ENCODE measurements at places on chromosomes 12 and 14. TPM values are rescaled to one million over a fixed set of nuclear protein-coding genes. Genes with fewer than 3 reads are reported as not detected.

DNA sequence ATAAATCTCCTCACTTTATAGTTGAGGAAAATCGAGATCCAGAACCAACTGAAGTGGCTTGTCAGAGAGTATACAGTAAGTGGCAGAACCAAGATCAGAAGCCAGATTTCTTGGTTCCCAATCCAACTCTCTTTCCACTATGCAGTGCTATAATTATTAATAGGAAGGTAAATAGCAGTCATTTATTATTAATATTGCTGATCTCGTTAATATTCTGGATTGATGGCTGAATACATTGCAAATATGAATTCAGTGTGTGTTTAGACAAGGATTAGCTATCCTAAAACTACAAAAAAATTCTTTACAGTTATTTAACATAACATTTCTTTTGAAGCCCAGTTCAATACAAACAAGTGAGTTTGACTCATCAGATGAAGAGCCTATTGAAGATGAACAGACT lies 2.8 kb downstream of the CDKN3 start:
- DNase-seq = no peak

DNA sequence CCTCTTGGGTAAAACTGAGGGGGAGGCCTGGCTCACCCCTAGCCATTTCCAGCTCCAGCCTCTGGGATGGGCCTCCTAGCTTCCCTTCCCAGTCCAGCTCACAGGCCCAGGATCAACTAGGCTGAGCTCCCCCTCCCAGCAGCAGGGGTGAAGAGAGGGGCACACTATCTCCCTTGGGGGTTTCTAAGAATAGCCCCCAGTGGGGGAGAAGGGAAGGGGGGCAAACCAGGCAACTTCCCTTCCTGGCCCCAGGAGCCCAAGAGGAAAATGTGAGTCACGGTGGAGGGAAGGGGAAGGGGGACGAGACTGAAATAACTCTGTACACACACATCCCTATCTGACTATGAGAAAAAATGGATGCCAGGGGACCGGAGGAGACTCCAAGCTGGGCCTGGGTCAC lies 9.0 kb downstream of the ADCY6 start:
- peak; percentile 88 for DNase-seq

DNA sequence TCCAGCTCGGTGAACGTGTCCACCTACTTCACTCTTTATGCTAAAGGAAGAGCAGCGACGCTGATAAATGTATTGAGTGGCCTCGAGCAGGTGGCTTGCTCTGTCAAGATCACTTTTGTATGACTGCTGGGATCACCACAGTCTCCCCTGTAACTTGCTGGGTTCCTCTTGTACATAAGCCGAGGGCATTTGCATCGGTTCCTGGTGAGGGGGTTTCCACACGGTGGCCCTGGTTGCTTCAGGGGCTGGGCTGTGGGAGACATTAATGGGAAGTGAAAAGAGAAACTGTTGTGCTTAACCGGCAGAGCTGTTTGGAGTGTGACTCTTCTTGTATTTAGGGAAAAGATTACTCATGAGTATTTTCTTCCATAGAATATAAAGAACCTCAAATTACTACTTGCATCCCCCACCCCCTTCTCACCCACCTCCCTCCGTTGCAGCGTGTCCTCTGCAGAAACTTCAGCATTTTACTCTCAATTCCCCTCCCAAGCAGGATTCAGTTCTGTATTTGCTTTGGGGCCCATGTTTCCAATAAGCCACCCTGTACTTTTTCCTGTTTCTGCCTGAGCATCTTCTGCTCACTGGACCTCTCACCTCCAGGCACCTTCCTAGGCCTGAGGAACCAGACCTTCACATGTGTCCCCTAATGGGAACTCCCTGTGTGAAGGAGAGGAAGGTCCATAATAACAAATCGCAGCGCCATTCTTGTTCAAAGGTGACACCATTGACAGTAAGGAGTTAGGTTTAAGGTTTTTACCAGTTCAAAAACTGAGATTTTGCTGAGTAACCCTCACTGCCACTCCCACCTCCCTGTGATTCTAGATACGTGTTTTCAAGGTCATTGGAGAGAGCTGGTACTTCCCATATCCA lies 187.0 kb downstream of the ETV6 start:
- DNase-seq = no peak

DNA sequence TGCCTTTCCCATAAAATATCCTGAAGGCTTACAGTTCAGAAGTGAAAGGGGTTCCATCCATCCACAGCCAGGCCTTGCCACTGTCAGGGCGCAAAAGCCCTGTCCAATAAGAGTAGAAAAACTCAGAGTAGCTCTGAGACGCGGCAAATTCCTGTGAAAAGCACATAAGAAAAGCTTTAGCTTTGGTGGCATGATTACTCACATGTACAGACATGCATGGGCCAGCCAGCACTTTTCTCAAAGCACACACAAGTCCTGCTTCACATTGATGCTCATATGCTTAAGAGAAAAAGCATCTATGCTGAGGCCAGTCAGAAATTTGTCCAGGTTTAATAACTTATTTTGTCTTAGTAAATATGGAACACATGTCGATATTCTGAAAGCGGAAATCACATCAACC lies 25.5 kb downstream of the CLEC1A start:
- DNase-seq = no peak

DNA sequence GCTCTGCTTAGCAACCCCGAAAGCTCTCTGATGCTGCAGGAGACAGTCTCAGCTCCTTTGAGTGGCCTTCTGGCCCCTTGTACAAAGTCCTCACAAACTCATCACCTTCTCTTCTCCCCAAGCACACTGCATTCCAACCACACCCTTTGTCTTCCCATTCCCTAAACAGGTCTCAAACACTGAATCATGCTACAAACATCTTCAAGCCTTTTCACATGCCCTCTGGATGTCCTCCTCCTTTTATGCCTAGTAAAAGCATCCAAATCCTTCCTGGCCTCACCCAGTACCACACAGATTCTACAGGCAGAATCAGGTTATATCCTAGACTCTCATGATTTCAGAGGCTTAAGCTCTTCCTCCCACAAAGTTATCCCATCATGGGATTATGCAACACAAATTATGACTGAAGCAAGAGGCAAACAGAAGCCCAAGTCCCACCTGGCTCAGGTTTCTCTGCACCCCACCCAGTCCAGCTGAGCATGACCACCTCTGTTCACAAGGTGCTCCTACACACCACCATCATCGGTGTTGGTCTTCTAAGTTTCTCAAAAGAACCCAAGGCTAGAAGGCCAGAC lies 61.4 kb upstream of the PCED1B start:
- DNase-seq = no peak

- no peak for DNase-seq
Measured at GRCh38 chr12:47346251-47347019, 266.7 kb upstream of the AMIGO2 start.

DNA sequence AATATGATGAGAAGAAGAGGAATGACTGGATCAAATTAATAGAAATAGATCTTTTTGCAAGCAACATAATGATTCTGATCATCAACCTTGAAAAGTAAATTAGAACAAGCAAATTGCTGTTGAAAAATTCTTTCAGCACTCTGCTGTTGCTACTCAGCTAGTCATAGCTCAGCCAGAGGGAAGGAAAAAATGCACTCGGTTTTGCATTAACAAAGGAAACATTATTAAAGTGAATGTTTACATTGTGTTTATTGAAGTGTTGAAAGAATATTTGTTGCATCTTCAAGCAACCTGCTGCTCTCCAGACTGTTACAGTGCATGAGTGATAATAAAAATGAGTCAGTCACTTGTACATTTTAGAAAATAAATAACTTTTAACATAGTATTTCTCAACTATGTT lies 26.5 kb downstream of the AP5M1 start:
- DNase-seq = no peak

DNA sequence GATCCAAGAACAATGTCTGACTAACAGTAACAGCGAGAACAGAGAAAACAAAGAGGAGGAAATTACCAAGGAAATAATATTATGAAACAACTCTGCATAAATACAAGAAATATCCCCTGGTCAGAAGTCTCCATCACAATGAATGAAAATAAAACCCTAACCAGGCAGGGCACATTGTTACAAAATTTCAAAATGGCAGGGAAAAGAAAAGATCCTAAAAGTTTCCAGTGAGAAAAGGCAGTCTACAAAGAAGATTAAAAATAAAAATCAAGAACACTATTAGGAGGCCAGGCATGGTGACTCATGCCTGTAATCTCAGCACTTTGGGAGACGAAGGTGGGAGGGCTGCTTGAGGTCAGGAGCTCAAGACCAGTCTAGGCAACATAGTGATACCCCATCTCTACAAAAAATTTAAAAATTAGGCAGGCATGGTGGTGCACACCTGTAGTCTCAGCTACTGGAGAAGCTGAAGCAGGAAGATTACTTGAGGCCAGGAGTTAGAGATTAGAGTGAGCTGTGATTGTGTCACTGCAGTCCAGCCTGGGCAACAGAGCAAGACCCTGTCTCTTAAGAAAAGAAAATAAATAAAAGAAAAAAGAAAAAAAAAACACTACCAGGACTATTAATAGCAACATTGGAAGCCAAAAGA lies 47.8 kb downstream of the FERMT2 start:
- no peak for DNase-seq

- DNase-seq = no peak
Measured at GRCh38 chr14:67440513-67440912, 28.5 kb upstream of the PLEK2 start.

Gene SLC38A4
- not detected for total RNA-seq

Gene CCDC175
- total RNA-seq = not detected

All from cardiac septum (tissue), 1 donor.